ENCODE measurements at places on chromosomes 12 and 14.

GRCh38 chr12:2934371-2934770 lies 24.8 kb upstream of the TEAD4 start:
- DNase-seq, result no peak

- no peak for DNase-seq
Observed at GRCh38 chr14:90302529-90303303, 29.0 kb downstream of the NRDE2 start.

- DNase-seq, result no peak
Observed at GRCh38 chr14:63952053-63952932, 99.5 kb downstream of the SYNE2 start.

GRCh38 chr14:98916036-98916435 lies 356.0 kb downstream of the BCL11B start:
- DNase-seq, result no peak

- no peak for DNase-seq
Observed at GRCh38 chr12:29990971-29991370, 207.2 kb upstream of the TMTC1 start.

- no peak for DNase-seq
Observed at GRCh38 chr12:101698800-101699347, 1.4 kb downstream of the CHPT1 start.

DNA sequence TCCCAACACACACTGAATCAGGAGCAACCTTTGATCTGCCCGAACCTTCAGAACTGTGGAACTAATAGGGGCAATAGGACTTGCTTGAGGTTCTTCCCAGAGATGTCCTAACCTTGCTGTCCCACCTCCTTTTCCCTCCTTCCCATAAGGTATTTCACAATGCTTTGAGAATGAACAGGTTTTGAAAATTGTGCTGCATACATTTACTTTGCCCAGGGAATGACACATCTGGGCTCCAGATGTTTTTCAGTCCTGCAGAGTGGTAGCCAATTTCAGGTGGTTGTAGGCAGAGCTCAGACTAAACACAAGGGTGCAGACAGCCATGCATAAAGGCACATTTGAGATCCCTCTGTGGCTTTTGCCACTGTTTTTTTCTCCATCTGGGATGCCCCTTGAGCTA lies 206.7 kb upstream of the PWP1 start:
- no peak for DNase-seq

- no peak for DNase-seq
Observed at GRCh38 chr12:19507823-19508222, 68.5 kb downstream of the AEBP2 start.

DNA sequence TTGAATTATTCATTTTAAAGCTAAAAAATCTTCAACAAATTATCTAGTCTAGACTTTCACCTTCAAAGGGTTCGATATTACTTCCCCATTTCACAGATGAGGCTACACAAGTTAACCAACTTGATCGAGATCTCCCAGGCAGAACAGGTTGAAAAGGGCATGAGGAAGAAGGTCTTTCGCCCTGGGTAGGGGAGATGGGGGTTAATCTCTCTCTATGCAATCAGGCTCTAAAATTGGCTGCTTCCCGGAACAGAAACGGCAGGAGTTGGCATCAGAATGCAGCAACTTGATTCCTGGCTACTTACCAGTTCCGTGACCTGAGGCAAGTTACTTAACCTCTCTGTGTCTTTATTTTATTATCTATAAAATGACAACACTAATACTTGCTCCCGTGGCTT lies 2.4 kb upstream of the CISTR start:
- no peak for DNase-seq

- DNase-seq, result no peak
Observed at GRCh38 chr14:73267474-73267873, 30.2 kb downstream of the PAPLN start.

- no peak for DNase-seq
Observed at GRCh38 chr14:38208618-38209562, 1.2 kb downstream of the SSTR1 start.

DNA sequence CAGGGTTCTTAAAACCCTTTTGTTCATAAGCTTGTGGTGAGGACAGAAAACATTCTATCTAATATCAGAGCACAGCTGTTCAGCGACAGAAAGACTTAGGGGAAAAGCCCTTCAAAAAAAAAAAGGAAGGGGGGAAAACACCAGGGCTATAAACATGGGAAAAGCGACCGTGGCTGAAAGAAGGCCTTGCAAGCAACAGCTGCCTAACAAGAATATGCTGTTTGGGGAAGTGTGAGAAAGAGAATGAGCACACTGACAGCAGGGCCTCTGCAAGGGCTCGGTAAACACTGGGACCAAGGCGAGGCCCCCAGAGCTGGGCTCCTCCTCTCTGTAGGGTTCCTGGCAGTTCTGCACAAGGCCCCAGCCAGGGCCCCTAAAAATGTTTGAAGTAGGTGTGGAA lies 27.4 kb upstream of the CCND2 start:
- no peak for DNase-seq

GRCh38 chr12:1933342-1934051 lies 15.0 kb upstream of the CACNA2D4 start:
- no peak for DNase-seq
